ENCODE measurements at places on chromosomes 1 and 21.

DNA sequence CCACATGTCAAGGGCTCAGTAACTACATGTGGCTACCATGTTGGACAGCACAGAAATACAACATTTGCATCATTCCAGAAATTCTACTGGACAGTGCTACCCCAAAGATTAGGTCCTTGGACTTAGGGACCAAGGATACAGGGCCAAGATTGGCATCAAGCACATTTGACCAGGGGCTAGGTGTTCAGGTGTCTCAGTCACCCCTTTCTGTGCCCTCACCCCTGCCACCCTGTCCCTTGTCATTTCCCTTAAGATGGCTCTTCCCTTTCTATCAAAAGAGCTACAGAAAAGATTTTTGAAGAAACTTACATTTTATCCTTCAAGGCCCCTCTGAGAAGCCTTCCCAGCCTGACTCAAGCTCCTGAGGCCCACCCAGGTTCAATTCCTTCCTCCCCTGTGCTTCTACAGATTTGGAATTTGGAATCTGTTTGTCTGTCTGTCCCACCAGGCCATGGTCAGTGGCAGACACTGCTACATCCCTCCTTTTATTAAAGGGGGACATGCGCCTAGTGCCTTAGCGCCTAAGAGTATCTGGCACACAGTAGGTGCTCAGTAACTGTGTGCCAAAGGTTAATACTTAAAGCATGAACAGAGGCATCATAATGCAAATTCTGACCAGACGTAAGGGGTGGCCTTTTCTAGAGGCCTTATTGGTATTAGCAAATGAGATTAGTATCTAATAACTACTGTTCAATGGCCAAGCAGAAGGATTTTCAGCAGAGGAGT, 21.4 kb downstream of the CSF1 start:
- DNase-seq = no peak

DNA sequence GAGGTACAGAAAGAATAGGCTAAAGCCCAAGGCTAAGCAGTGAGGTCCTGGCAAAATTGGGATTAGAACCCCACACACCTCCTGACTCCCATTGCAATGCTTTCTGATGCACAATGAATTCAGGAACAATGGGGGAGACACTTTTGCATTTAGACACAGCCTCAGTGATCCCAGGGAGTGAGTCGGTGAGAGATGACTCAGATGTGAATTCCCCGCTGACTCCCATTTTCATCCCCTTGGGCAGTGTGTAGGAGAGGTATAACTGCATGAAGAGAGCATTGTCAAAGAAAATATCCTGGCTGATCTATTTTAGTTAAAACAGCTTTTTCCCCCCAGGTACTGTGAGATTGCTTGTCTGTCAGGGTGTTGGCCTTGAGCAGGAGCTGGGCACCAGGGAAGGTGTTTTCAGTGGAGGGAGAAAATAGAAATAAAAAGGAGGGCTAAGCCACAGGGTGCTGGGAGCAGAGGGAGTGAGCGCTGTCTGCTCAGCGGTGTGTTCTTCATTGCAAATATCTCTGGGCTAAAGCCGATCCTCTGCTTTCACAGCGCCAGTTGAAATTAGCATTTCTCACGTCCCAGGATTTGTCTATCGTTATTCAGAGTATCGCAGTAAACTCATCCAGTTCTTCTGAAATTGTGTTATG, 247.7 kb upstream of the PTBP2 start:
- DNase-seq = no peak

- no peak for DNase-seq
Measured at GRCh38 chr1:50968821-50969610, 1.0 kb upstream of the CDKN2C start.

DNA sequence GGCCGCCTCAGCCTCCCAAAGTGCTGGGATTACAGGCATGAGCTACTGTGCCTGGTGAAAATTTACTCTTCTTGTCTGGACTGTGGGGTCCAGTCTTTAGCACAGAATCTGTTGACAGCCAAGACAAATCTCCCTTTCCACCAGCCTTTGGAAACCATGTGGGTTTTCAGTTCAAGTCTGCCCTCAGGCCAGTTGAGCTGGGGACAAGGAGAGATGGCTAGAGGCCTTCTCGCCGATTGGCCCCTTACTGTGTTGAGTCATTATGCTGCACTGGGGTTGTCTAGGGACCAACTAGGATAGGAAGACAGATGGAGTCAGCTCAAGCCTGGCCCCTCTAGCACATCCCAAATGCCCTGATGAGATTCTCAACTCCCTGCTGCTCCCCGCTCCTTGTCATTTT, 8.6 kb upstream of the NKAIN1 start:
- no peak for DNase-seq

GRCh38 chr1:155085504-155086127, 7.0 kb downstream of the EFNA3 start:
- DNase-seq = peak; percentile 72

- no peak for DNase-seq
Measured at GRCh38 chr21:46323227-46323709, 402 bp downstream of the C21orf58 start.

DNA sequence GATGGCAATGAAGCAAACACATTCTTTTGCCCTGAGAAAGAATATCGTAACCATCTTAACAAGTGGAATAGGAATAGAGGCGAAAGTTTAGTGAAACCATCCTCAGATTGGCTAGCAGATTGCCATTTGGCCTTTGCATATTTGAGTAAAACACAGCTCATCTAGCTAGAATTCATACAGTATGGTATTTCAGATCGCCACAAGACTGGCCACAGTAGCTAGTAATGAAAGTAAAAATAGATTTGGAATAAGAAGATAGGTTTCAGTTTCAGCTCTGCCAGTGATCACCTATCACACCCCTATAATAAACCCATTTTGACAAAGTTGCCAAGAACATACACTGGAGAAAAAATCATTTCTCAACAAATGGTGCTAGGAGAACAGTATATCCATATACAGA, 294.9 kb downstream of the LRRIQ3 start:
- DNase-seq = no peak

GRCh38 chr1:114154963-114155322, 1.3 kb upstream of the SYT6 start:
- DNase-seq = peak; percentile 45

GRCh38 chr1:170436928-170437327, 95.0 kb upstream of the GORAB start:
- DNase-seq = peak; percentile 55

- peak; percentile 10 for DNase-seq
Measured at GRCh38 chr1:18681423-18681835, 50.8 kb downstream of the PAX7 start.

GRCh38 chr1:245896258-245896657, 610.8 kb downstream of the SMYD3 start:
- DNase-seq = no peak

- no peak for DNase-seq
Measured at GRCh38 chr1:65055747-65056146, 89.4 kb upstream of the JAK1 start.

DNA sequence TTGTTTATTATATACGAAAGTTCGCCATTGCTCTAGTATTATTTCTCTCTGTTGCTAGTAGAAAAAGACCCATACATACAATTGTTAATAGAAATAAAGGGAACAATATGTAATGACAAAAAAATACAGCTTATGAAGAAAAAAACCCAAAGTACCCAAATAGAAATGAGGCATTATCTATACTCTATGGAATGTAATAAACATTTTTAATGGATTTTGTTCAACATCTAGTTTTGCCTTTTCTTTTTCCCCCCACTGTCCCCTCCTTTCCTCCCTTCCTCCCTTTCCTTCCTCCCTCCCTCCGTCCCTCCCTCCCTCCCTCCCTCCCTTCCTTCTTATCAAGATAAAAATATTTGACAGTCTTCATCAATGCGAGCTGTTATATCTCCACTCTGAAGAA, 81.5 kb upstream of the NEK7 start:
- no peak for DNase-seq

DNA sequence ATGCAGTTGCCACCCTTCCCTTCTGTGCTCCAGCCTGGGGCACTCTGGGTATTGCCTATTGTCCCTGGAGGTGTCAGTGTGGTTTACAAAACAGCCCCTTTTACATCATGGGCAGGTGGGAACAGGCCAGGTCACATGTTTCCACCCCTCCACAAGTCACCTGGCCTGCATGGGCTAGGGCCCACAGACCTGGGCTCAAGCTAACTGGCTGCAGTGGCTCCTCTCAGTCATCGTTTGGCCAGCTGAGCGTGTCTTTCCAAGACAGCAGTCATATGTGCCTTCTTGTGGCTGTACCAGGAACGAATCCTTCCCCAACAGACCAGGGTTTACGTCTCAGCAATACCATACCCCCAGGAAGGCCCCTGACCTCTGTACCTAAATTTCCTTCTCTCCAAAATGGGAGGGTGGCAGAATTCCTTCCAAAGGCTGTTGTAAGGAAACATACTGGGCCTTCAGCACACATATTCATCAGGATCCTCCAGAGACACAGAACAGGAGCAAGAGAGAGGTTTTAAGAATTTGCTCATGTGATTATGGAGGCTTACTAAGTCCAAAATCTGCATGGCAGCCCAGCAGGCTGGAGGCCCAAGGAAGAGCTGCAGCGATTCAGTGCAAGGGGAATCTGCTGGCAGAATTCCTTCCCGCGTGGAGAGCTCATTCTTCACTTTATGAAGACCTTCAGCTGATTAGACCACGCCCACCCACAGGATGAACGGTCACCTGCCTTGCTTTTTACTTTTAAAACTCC, 10.6 kb upstream of the TAS1R2 start:
- no peak for DNase-seq

DNA sequence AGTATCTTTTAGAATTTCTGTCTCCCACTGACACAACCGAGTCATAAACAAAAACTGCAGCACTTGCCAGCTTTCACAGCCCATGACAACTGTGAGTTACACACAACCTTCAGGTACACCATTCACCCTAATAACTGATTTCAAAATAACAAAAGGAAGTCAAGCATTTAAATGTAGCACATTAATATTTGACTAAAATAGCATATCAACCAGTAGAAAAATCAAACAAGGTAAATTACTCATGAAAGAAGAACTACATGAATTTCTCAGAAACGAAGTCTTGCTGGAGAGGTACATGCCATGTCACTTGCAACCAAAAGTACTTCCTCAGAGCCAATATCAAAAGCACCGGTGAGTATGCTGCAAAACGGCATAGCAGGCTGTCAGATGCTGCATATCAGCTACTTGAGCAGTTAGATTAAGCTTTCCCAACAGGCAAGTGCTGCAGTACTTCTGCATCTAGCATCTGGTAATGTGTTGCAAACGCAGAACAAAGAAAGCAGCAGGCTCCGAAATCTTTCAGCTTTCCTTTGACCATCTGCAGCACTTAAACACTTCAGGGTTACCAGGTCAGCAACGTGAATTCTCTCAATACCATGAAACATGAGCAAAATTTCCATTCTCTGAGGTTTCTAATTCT, 223.2 kb downstream of the SMYD3 start:
- no peak for DNase-seq

- DNase-seq = peak; percentile 56
Measured at GRCh38 chr21:38987633-38988508, 182.1 kb downstream of the ETS2 start.

DNA sequence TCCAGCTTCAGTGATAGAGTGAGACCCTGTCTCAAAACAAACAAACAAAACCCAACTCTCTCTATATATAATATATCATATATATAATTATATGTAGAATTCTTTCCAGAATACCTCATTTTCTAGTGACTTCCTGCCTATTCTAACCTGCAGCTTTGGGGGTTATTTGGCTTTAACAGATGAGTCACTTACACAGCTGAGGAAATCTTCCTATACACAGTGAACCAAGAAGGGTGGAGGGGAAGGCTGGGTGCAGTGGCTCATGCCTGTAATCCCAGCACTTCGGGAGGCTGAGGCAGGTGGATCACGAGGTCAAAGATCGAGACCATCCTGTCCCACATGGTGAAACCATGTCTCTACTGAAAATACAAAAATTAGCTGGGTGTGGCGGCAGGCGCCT, 9.2 kb downstream of the RAB29 start:
- no peak for DNase-seq

DNA sequence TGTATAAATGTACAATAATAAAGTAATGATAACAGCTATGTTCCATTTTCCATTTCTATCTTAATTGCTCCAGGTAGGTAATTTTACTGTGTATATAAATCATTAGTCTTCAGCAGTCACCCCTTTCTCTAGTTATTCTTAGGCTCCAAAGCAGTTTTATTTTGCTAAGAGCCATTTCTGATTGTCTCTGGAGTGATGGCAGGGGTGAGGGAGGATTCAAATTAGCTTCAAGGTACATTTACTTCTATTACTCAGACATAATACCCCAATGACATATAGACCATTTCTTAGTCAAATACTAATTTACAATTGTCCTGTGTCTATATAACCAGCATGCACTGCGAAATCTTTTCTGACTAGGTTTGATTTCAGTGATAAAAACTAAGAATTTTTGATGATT, 663.4 kb upstream of the PRMT6 start:
- DNase-seq = no peak

- no peak for DNase-seq
Measured at GRCh38 chr1:231596337-231596791, 30.2 kb upstream of the DISC1 start.

DNA sequence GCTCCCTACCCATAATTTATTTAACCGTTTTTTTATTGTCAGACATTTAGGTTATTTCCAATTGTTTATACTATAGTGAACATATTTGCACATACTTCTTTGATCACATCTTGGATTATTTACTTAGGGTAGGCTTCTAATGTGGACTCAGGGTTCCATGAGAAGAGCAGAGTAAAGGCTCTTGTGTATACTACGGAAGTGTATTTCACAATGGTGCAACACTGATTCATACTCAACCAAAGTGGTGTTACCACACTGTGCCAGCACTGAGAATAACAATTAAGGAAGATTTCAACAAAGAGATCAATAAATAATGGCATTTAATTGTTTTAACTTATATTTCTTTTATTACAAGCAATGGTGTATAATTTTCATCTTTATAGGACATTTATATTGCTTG, 251.2 kb downstream of the ZNF326 start:
- no peak for DNase-seq

DNA sequence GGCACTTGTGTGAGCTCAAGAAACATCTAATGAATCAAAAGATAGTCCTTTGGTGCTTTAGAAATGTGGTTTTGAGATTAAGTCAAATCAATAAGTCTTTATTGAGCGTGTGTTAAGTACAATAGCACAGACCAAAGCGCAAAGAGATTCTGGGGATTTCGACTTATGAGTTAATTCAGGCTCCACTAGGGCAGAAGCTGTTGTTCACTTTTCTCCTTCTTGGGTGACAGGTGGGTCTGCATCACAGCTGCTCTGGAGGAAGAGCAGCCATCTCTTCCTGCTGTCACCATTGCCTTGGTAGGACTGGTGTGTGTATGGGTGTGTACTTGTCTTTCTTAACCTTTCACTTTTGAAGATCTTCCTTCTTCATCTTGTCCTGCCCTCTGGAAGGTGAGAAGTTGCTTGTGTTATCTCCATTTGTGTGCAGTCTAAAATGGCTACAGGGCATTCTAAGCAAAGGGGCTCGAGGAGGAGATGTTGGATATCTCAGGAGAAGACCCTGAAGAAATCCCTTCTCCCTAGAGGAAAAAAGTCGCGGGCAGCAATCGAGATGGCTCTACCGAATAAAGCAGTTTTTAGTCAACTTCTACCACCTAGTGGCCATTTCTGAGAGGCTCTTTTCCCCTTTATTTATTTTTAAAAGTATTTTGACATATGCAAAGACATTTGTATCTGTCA, 22.9 kb upstream of the DISC1 start:
- peak; percentile 49 for DNase-seq

All from hematopoietic multipotent progenitor cell (in vitro differentiated cells).